Esophagus muscularis mucosa (tissue), 4 donors: ENCODE measurements at places on chromosomes 3 and 15. TPM values are rescaled to one million over a fixed set of nuclear protein-coding genes. Genes with fewer than 3 reads are reported as not detected.

DNA sequence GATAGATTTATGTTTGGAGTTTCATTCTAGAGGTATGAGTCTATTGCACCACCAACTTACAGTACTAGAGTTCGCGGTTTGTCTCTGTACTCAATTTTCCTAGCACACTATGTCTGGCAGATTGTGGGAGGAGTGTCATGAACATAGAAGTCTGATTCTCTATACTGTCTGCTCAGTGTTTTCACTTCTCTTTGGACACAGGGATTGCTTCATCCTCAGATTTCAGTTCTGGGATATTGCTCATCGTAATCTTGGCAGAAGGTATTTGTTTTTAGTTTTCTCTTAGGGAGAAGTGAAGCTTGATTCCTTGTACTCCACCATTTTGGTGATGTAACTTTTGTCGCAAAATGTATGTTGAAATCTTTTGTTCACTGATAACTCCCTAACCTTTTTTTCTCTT is 27.8 kb upstream of the AZI2 start:
- no peak for DNase-seq

GRCh38 chr3:61118830-61119229 is 132.4 kb downstream of the FHIT start:
- no peak for DNase-seq

- no peak for DNase-seq
Measured at GRCh38 chr15:55587321-55588069, 650 bp downstream of the PYGO1 start.

DNA sequence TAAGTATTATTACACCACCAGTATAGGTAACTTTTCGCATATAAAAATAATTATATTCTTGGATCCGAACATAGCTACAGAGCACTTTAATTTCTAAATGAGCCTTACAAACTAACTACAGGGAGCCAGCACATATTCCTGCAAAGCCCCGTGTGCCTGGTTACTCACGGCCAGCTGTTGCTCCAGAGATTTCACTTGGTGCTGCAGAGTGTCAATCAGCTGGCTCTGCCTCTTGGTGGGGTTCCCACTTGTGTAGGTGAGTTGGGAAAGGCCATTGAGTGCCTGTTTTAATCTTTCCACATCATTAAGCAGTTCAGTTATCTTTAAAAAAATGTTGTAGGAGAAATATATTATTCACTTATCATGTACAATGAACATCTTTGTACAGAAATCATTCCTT is 98.9 kb downstream of the UACA start:
- no peak for DNase-seq

- DNase-seq: no peak
Measured at GRCh38 chr3:119352034-119352609, 57.9 kb downstream of the ARHGAP31 start.

DNA sequence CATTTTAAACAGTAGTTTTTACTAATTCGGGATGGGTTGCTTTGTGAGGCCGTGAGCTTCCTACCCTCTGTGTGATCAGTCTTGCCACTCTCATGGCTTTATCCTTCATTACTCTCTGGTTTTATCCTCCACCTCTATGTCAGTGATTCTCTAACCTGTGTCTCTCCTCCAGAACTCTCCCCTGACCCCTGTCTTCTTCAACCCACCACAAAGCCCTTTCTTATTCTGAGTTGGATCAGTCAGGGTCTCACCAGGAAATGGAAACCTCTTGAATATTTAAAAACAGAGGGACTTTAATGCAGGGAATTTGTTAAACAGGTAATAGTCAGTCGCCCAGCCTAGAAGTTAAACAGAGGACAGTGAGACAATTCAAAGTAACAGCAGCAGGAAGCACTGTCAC is 64.2 kb upstream of the ADPGK start:
- no peak for DNase-seq

The LRRN1 gene
- 3.3 TPM for total RNA-seq
